ENCODE measurements at places on chromosomes 12 and 14.

- DNase-seq, result no peak
These were observed 136.3 kb downstream of the FUT8 start for GRCh38 chr14:65548878-65549277.

DNA sequence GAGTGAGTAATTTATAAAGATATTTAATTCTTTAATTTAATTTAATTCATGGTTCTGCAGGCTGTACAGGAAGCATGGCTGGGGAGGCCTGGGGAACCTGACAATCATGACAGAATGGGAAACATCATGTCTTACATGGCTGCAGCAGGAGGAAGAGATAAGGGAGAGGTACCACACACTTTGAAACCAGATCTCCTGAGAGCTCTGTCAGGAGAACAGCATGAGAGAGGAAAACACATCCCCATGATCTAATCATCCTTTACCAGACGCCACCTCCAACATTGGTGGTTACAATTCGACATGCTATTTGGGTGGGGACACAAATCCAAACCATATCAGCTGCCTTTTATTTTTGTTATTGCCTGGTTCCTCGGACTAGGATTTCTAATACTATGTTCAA lies 928.6 kb downstream of the TMEM121 start:
- DNase-seq, result no peak

- DNase-seq, result no peak
These were observed 38.1 kb downstream of the ETV6 start for GRCh38 chr12:11687528-11687927.

DNA sequence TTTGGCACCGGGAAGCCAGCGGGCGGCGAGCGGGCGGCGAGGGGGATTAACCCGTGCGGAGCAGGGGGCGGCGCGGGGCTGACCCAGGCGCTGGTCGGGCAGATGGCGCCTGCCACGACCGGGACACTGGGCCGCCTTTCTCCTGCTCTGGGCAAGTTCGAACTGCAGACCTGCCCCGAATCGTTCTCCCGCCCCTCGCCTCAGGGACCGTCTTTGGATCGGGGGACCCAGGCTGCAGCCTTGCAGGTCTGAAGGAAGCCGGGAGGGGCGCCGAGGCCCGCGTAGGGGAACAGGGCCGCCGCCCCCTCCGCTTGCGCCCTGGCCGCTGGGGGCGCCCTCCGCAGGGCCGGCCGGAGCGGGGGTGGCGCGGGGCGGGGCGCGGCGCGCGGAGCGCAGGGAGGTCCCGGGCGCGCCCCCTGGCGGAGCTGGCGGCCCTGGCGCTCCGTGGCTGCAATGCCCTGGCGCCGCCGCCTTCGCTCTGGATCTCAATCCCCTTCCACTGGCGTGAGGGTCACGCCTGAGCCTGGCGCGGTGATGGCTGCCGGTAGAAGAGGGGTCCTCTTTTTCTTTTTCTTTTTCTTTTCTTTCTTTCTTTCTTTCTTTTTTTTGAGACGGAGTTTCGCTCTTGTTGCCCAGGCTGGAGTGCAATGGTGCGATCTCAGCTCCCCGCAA lies 449 bp upstream of the LTBP2 start:
- DNase-seq, result no peak

DNA sequence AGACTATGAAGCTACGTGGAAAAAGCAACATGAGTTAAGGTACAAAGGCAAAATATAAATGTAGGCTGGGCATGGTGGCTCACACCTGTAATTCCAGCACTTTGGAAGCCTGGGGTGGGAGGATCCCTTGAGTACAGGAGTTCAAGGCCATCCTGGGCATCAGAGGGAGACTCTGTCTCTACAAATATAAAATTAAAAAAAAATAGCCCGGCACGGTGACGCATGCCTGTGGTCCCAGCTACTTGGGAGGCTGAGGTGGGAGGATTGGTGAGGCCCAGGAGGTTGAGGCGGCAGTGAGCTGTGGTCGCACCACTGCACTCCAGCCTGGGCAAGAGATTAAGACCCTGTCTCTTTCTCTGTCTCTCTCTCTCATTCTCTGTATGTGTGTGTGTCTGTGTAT lies 4.0 kb upstream of the VPS37B start:
- no peak for DNase-seq

GRCh38 chr14:101980700-101981099 lies 16.3 kb downstream of the DYNC1H1 start:
- DNase-seq, result peak; percentile 87

DNA sequence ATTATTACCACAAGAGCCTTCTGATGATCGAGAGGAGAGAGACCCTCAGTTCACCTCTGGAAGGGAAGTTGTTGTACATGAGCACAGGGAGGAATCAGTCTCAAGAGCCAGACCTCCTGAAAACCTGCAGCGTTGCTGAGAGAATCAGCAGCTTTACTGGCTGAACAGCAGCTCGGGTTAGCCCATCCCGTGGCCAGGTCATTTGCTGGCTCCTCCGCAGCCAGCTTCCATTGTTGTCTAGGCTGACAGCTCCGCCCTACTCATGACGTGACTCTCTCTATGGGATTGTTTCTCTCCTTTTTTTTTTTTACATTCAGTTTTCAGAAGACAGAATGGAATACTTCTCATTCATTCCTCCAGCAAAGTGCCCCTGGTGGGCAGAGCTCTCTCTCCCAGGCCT lies 69.9 kb downstream of the TGFB3 start:
- DNase-seq, result no peak

DNA sequence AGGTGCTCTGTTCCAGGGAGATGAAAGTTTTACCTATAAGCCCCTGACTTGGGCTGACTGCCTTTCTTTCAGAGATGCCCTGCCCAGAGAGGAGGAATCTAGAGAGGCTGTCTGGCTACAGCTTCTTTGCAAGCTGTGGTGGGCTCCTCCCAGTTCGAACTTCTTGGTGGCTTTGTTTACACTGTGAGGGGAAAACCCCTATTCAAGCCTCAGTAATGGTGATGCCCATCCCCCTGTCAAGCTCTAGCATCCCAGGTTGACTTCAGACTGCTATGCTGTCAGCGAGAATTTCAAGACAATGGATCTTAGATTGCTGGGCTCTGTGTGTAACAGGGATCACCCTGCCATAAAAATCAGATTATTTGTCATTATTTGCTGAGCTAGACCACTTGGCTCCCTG lies 377.6 kb downstream of the FLRT2 start:
- DNase-seq, result no peak

- DNase-seq, result no peak
These were observed 117.3 kb upstream of the ARID2 start for GRCh38 chr12:45612044-45612794.

DNA sequence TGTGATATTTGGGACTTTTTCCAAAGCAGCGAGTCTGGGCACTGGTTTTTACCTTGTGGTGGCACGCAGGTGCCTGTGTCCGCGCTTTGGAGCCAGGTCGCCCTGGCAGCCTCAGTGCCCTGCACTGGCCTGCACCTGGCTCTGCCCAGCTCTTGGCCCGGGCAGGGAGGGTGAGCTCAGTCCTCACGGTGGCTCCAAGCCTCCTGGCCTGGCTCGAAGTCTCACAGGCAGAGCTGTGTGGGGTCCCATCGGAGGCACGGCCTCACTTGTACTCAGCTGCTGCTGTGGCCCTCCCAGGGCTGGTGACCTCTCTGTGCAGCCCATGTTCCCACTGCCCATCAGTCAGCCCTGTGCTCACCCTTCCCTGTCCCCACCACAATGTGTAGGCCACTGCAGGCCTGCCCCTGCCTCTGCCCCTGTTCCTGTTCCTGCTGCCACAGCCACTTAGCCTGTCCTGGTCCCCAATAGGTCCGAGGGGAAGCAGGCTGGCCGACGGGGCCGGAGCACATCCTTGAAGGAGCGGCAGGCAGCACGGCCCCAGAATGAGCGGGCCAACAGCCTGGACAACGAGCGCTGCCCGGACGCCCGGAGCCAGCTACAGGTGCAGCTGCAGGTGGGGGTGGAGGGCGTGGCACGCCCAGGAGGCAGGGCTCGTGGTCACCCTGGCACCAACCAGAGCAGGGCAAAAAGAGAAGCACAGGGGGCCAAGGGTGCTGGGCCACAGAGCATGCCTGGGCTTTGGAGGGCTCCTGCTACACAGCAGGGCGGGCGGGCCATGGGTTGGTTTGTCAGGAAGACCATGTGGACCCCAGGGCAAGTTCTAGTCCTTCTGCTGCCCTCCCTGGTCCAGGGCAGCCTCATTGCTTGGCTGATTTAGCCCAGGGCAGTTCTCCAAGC lies 16.6 kb upstream of the TEX22 start:
- no peak for DNase-seq

DNA sequence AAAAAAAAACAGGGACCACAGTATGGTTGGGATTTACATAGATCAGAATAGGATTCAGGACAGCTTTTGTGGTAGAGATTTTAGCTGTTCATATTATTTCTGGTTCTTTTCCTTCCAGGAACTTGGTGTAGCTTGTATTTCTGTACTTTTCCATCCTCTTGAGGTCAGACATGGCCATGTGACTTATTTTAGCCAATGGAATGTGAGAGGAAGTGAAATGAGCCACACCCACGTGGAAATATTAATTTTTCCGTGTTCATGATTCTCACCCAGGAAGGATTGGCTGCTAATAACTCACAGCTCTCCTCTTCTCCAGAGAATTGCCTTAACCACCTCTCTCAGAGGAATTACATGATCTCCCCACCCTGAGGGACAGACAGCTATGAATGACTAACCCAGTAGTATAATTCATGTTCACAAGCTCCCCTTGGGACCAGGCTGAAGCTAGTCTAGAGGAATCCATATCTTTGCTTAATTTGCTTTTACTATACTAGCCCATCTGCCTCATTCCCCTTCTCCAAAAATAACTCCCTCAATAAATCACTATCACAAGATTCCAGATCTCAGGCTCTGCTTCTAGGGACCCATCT lies 340.4 kb downstream of the NUAK1 start:
- DNase-seq, result no peak

DNA sequence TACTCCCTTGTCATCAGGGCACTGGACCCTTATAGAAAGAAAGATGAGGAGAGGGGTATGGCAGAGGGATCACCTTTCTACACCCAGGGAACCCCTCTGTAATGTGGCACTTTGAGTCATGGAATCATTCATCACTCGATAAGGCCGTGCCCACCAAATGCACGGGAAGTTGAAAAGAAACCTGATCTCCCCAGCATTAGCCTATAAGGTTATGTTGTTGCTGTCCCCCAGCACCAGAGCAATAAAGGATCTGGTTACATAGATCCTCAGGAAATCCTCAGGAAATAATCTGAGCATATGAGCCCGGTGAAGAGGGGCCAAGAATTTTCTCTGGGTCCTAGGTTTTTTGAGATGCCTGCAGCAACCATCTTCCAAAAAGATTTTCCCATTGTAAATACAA lies 148.8 kb upstream of the CRY1 start:
- no peak for DNase-seq

GRCh38 chr12:6315704-6316597 lies 5.5 kb downstream of the PLEKHG6 start:
- no peak for DNase-seq

DNA sequence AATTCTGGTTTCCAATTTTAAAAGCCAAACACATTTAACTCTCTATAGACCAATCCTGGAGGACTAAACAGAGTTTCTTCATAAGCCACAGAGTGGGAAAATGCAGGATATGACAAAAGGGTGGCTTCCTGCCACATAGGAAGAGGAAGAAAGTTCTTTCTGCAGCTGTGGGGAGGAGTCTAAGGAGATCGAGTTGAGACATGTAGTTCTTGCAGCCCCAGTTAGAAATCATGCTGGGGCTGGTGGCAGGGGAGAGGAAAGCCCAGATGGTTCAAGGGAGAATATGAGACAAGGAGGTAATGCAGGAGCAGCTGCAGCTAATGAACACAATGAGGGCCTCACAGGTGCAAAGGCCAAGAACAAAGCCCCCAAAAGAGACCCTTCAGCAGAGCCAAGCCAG lies 85.0 kb upstream of the ARID2 start:
- DNase-seq, result no peak

GRCh38 chr12:15265875-15266274 lies 44.7 kb upstream of the RERG start:
- DNase-seq, result no peak

DNA sequence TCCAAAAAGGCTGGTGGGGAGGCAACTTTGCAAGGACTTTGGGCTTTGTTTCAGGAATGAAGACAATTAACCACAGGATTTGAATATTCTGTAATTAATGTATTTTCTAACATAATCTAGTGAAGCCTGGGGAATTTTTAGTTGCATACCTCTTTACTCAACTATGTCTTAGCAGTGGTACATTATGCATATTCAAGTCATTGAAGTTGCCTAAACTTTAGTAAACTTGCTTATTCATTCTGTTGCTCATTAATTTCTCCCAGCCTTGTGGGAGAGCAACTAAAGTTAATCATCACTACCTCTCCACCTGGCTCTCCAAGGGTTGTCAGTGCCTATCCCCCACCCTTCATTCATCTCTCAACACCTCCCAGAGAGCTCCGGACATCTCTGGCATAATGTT lies 54.2 kb downstream of the IFNG-AS1 start:
- no peak for DNase-seq

GRCh38 chr14:54776361-54777001 lies 126.1 kb downstream of the GCH1 start:
- peak; percentile 88 for DNase-seq

DNA sequence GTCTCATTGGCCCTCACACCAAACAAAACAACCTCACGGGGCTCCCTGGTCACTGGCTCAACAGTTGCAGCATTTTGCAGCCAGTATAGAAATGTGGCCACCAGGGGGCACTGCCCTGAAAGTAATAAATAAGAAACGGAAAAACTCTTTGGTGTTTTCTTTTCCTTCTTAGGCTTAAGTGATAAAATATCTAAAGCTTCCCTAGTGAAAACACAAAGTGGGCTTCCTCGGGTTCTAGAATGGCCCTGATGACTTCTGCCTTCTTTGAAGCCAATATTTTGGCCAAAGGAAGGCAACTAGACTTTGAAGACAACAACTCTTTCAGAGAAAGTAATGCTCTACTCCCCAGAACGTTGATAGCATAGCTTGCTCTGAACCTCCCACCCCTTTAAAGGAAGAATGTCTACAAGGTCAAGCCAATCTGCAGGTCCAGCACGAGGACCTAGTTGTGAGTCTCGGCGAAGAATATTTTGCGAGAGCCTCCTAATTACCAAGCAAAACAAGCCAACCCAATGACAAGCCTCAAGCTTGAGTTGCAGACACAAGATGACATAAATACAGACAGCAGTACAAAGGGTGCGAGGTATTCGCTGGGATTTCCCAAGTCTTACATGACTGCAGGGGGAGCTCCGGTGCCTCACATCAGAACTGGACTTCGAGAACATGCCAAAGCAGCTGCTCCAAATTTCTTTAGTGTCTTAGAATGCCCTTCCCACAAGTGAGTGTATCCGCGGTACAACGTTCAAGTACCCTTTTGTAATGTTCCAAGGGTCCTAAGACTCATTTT lies 2.6 kb downstream of the ITPK1 start:
- DNase-seq, result peak; percentile 66

DNA sequence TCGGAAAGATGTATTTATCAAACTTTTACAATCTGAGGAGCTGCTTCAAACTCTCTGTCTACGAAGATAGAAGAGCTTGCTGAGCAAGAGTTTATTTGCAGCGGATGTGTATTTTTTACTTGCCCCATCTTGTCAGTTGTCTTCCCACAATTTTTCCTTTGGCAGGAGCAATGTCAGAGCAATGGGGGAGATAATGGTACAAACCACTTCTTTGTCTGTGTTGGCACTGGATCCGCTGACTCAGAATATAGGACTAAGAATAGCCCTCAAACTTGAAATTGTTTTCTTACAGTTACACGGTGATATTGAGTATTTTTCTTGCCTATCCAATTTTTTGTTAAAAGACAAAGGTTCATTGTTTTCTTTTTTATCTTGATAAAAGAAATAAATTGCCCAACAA lies 27.6 kb downstream of the HELB start:
- no peak for DNase-seq
